ENCODE measurements at places on chromosomes 3 and 15.

GRCh38 chr3:59877263-59878037 lies 827.6 kb upstream of the CFAP20DC start:
- DNase-seq: no peak

DNA sequence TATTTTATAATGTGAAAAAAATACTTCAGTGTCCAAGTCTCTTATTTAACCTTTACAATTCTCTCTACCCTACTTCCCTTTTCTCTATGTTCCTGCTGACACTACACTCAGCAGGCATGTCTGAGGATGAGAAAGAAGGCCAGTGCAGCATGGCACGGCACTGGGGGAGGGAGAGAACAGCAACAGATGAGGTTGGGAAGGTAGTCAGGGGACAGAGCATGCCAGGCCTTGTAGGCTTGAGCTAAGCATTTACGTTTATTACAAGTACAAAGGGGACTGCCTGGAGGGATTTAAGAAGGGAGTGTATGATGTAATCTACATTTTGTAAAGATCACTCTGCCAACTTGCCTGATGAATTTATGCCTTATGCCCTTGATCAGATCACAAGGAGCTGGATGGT lies 117.3 kb upstream of the WNT5A start:
- DNase-seq: no peak

DNA sequence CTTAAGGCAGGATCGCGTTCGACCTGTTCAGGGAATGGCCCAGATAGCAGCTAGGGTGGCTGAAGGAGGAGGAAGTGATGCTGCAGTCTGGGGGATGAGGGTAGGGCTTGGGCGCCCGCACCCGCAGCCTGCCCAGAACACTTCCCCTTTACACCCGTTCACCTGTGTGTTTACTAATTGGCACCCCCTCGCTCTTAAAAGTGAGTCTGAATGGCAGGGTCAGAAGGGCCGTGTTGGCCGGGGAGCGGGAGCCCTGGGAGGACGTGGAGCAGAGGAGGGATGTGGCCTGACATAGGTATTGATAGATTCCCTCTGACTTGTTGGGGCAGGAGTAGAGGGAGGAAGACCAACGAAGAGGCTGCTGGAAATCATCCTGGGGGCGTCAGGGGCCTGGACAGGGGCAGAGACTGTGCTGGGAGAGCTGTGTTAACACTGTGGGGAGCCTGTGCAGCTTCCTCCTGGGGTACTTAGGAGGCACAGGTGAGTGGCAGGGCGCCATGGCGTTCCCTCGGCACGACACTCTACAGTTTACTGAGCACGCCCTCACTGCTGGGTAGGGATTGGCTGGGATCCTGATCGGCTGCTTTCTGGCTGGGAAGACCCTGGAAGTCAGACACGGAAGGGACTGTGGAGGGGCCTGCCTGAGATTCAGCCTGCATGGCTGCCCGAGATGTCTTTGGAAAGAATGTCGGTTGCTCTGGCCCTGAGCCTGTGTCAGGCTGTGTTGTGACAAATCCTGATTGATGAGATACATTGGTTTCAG lies 51.7 kb downstream of the SLC6A6 start:
- no peak for DNase-seq

- DNase-seq: no peak
Observed at GRCh38 chr3:173865900-173866498, 468.5 kb downstream of the NLGN1 start.

- DNase-seq: no peak
Observed at GRCh38 chr3:46944191-46944590, 32.4 kb downstream of the CCDC12 start.

DNA sequence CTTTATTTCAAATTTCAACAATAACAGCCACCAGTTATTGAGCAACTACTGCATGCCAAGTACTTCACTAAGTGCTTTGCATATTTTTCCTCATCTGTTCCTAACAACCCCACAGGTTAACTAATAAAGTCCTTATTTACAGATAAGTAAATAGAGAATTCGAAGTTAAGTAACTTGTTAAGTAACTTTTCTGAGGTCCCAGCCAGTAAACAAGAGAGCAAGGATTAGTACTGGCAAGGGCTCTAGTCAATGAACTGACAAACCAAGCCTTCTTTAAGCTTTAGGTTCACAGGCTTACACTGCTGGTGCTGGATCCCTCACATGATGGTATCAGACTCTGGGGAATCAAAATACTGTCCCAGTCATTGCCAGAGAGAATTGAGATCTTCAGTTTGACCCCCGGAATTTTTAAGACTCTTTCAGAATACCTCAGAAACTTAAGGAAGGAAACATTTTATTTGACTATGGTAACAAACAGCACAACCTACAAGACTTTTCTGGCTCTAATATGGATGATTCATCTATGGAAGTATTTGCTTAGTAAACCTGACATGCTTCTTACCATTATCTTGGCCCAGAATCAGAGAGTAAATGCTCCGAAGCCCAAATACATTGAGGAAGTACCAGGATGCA lies 16.5 kb downstream of the EMC3 start:
- no peak for DNase-seq

- DNase-seq: no peak
Observed at GRCh38 chr3:111331306-111331705, 210.7 kb upstream of the CD96 start.

- DNase-seq: no peak
Observed at GRCh38 chr3:14623569-14624051, 28.0 kb upstream of the CCDC174 start.

DNA sequence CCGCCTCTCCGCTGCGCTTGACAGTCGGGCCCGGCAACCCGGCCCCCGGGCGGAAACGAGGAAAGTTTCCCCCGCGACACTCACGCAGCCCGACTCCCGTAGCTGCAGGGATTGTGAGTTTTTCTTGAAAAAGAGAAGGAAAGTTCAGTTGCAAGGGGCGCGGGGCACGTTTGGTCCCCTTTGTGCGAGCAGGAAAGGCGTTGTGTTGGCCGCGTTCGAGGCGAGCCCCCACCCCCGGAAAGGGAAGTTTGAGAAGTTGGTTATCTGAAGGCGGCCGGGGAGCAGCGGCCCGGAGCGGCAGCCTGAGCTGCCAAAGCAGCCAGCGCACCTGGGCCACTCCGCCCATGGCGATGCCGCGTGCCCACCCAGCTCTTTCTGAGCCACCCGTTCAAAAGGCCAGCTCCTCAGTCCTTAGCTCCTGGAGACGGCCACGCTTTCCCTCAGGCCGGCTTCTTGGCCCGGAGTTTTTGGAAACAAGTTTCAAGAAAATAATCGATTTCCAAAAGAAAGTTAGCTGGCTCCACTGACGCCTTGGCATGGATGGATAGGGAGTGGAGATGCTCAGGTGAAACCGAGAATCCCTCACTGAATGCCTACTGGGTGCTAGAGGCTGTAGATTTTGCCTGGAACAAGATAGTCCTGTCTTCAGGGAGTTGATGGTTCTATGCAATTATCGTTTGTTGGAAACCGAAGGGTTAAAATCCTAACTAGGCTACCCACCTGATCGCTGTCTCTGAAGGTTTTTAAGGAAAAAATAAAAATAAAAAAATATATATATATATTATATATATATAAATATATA lies 832 bp downstream of the TGFBR2 start:
- peak; percentile 64 for DNase-seq

DNA sequence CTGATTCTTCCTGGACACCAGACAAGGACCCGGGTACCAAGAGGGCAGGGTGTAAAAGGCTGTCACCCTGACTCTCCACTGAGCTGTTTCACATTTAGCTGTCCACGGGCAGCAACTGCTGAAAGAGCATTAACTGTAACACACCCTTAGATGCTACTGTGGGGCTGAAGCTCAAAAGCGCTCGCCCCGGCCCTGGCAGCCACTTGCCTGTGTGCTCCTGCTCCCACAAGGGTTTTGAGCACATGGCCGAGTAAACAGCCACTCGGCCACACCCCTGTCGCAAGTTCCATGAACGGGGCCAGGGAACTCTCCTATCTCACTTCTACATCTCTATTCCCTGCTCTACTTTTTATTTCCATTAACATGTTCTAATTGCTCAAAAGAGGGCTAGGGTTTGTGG lies 421.7 kb downstream of the TUSC7 start:
- DNase-seq: no peak

GRCh38 chr3:122864498-122864897 lies 69.6 kb downstream of the SLC49A4 start:
- DNase-seq: no peak

GRCh38 chr15:101240358-101240757 lies 11.5 kb downstream of the CHSY1 start:
- DNase-seq: no peak

DNA sequence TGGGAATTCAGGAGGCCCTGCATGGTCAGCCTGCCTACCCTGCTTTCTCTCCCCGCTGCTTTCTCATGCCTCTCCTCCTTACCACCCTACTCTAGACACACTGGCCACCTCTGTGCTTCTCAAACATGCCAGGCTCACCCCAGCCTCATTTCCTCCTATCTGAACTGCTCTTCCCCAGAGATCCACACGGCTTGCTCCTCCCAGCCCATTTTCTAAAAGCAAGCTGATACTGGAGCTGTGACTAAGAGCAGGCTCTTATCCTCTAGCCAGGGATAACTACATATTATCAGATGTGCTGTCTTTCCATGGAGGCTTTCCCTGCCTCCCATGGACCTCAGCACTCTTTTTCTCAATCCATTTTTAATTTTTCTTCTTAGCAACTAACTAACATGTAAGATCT lies 85.9 kb downstream of the BOC start:
- DNase-seq: no peak

DNA sequence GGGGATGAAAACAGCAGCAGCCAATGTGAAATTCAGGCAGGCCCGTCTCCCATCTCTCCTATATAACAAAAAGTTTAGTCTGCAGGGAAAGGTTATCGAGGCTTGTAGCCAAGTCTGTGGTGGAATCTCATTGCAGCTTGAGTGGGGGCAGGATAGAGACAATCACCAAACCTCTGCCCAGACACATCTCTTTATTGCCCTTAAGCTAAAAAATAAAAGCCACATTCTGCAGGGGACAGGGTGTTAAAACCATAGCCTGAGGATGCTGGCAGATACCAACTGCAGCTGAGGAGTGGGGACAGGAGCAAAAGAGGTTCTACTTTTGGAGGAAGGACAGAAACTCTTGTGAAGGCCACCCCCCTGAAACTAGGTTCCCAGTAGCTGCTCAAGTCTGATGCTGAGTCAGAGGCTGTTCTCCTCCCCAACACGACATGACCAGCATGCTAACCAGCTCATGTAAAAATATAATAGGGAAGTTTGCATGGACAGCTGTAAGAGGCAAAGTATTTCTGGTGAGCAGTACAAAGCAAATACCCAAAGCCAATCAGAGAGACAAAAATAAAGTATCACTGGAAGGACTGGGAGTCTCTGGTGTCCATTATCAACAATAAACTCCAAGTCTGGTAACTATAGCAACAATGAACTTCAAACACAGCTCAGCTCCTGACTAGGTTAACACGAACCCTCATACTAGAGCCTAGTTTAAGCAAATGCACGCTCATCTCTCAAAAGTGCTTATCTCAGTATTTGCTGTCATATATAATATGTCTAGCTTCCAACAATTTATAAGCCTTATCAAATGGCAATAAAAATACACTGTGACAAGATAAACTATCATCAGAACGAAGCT lies 362.2 kb upstream of the SLCO3A1 start:
- peak; percentile 60 for DNase-seq

- no peak for DNase-seq
Observed at GRCh38 chr3:41846850-41847249, 115.1 kb downstream of the ULK4 start.

Data from CD4-positive, alpha-beta T cell treated with Interleukin-4 for 4 hours (primary cell).